ENCODE measurements at places on chromosomes 13 and 19. TPM values are rescaled to one million over a fixed set of nuclear protein-coding genes. Genes with fewer than 3 reads are reported as not detected.

Gene LINGO3
- total RNA-seq: not detected

Gene STAP2
- 1.2 TPM for total RNA-seq

Gene KLK3
- not detected for total RNA-seq

Gene DCT
- total RNA-seq: 0.09 TPM

Gene ZNF331
- total RNA-seq: 14.0 TPM

Gene FFAR1
- total RNA-seq: not detected

Gene CGB8
- total RNA-seq: not detected

Gene VAV1
- not detected for total RNA-seq

Gene LHFPL6
- 39.7 TPM for total RNA-seq

Gene CRX
- not detected for total RNA-seq

Gene BTBD2
- total RNA-seq: 123 TPM

Gene CDK8
- 20.5 TPM for total RNA-seq

Gene CPT1C
- 18.7 TPM for total RNA-seq

Gene FPR3
- total RNA-seq: 0.88 TPM

Gene PCDH8
- not detected for total RNA-seq

Gene C1QTNF9B
- total RNA-seq: not detected

Gene ZNF14
- total RNA-seq: 5.5 TPM

Gene C1QTNF9
- total RNA-seq: not detected

Gene IZUMO2
- total RNA-seq: not detected

Gene HIPK4
- 0.14 TPM for total RNA-seq

Gene WDR87
- not detected for total RNA-seq

Gene KLK15
- not detected for total RNA-seq

Gene C19orf85
- not detected for total RNA-seq

Gene ATP8B3
- total RNA-seq: 0.89 TPM

Gene PSG1
- total RNA-seq: not detected

Gene NXNL1
- total RNA-seq: not detected

Gene CD22
- total RNA-seq: 0.55 TPM

Gene RAB3D
- 3.5 TPM for total RNA-seq
